ENCODE measurements at places on chromosomes 3 and 15.

GRCh38 chr3:158522221-158523136 is 48.5 kb upstream of the MLF1 start:
- DNase-seq = no peak

DNA sequence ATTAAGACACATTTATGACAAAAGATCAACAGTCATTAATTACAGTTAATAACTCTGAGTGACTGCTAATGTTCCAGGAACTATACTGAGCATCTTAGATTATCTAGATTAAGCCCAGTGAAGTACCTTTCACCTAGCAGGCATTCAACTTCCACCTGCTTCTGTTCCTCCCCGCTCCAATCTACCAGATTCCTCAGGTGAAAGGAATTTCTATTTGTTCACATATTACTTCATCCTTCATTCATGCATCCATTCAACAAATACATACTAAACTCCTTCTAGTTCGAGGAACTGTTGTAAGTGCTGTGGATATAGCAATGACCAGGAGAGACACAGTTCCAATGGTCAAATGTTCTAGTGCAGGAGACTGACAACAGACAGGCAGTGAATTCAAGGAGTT is 139.3 kb downstream of the FILIP1L start:
- DNase-seq = no peak

GRCh38 chr3:126956361-126956760 is 26.6 kb upstream of the PLXNA1 start:
- no peak for DNase-seq

DNA sequence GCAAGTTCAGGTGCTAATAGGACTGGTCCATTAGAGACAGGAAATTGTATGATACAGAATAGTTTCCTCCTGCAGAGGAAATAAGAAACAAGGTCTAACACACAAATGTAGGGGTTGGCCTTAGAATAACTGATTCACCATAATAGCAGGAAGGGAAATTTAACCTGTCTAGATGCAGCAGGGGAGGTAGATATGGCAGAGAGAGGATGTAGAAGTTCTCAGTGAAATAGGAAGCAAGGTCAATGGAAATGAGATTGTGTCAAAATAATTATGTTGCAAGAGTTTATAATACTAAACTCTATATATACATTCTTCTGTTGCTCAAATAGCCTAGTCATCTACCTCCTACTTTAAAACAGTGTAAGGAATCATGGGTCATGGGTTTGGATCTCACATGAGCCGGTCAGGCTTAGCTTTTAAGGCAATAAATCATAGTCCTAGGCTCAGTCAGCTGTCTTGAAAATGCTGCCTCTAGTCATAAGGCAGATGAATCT is 17.0 kb downstream of the BCL2A1 start:
- DNase-seq = no peak

- no peak for DNase-seq
Measured at GRCh38 chr3:177061369-177061768, 135.9 kb downstream of the TBL1XR1 start.

DNA sequence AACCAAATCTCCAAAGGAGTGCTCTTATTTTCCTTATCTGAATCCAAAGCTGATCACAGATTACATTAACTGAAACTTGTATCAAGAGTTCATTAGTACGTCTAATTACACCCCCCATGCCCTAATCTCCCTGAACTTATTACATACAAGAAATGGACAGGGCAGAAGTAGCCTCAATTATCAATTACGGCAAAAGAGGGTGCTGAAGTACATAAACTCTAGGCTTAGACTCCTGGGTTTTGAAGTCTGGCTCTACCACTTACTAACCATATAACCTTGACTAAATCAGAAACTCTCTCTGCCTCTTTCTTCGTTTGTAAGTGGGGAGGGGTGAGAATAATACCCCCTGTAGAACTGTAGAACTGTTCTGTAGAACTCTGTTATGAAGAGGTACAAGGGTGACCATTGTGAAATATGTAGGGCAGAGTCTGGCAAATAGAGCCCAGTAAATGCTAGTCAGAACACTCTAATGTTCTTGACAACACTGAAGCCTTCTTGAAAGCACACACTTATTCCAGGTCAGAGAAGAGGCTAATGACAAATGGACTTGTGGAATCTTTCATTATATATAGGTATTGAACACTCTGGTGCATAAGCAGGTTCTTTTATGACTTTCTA is 19.6 kb upstream of the OR5K4 start:
- no peak for DNase-seq

GRCh38 chr15:40066589-40066988 is 27.6 kb upstream of the SRP14 start:
- no peak for DNase-seq

- no peak for DNase-seq
Measured at GRCh38 chr15:81534124-81534523, 160.1 kb upstream of the TMC3 start.

GRCh38 chr3:41608347-41608746 is 353.6 kb downstream of the ULK4 start:
- no peak for DNase-seq

DNA sequence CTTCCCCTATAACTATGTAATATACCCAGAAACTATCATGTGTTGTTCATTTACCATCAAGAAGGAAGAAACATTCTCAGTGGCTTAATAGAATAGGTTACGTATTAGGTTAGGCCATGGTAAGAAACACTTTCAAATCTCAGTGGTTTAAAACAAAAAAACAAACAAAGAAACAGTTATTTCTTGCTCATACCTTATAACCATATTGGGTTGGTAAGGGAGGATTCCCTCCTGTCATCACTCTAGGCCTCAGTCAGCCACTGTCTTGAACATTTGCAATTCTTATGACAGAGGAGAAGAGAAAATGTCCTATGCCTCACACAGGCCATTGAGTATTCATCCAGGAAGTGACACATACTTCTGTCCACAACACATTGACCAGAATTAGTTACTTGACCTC is 727.7 kb upstream of the NECTIN3 start:
- no peak for DNase-seq

- no peak for DNase-seq
Measured at GRCh38 chr15:86362555-86362954, 282.9 kb downstream of the AGBL1 start.

GRCh38 chr3:21446027-21446426 is 305.0 kb downstream of the ZNF385D start:
- DNase-seq = no peak

GRCh38 chr15:42727750-42728381 is 9.1 kb downstream of the CDAN1 start:
- DNase-seq = no peak

DNA sequence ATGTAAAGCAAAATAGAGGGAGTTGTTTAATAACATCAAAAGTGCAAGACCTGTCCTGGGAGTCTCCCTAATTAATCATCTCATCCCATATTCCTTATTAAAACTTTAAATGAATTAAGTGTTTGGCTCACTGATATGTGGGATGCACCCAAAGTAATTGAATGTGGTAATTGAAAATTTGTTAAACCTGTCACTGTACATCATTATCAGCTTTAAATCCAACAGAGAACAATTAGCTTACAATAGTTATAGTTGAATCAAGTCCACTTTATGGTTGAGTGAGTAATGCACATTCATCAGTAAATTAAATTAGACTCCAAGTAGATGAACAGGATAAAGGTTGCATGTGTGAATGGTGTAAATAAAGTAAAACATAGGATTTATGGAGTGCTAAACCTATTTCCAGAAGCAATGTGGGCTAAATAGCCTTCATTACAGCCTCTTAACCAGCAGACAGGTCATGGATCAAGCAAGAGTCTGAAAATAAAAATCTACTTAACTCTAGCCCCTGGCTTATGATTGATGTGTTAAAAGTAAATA is 608.2 kb upstream of the CCDC54 start:
- DNase-seq = no peak

GRCh38 chr3:195105389-195105788 is 165.6 kb downstream of the XXYLT1 start:
- DNase-seq = no peak

- DNase-seq = no peak
Measured at GRCh38 chr3:182486463-182486862, 306.8 kb upstream of the ATP11B start.

DNA sequence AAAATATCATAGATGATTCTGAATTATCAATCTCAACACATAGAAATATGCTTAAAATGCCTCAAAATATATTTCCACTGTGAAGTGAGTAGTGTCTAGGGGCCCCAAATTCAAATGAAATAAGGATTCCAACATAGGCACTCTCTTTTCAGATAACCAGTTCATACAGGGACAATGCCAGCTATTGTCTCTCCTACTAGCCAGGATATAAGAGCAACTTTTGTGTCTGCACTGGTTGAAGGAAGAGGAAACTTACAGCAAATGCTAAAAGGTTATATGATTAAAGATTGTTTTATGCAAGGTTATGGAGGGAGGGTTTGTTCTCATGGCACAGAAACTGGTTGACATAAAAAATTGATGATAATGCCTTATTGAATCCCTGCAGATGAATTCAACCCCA is 579.4 kb upstream of the ALCAM start:
- DNase-seq = no peak

GRCh38 chr15:85500060-85500708 is 119.8 kb downstream of the AKAP13 start:
- no peak for DNase-seq

DNA sequence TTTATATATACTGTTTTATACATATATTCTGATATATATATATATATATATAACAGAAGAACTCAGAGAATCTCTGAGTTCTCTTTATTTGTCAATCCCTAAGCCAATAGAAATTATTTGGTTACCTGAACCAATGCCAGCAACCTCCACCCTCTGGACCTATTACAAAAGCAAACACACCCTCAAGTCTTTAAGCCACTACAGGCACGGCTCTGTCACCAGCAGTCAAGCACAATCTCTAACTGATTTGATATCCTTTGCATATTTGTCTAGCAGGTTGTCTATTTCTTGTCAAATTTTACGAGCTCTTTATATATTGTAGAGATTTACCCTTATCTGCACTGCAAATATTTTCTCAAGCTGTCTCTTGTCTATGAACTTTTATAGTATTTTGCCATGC is 66.6 kb upstream of the TOPAZ1 start:
- DNase-seq = no peak
